Motor neuron (in vitro differentiated cells): ENCODE measurements at places on chromosomes 3 and 15. TPM values are rescaled to one million over a fixed set of nuclear protein-coding genes. Genes with fewer than 3 reads are reported as not detected.

MINAR1 gene
- total RNA-seq, result 7.2 and 8.2 TPM in 2 replicates

HRG gene
- total RNA-seq, result 0.10 TPM in 1 of 2 replicates, not detected in the other

CCDC191 gene
- 7.7 and 7.8 TPM in 2 replicates for total RNA-seq

ST8SIA2 gene
- total RNA-seq, result 14.4 and 16.7 TPM in 2 replicates

COL7A1 gene
- 11.2 and 15.6 TPM in 2 replicates for total RNA-seq

NPAP1 gene
- total RNA-seq, result 0.05 and 0.10 TPM in 2 replicates

SLC24A5 gene
- total RNA-seq, result 0.58 and 0.90 TPM in 2 replicates

FETUB gene
- not detected in 2 replicates for total RNA-seq

LTF gene
- total RNA-seq, result 0.04 and 0.09 TPM in 2 replicates

SLC7A14 gene
- total RNA-seq, result 3.7 and 4.5 TPM in 2 replicates

PCLAF gene
- total RNA-seq, result 2.4 and 3.4 TPM in 2 replicates

SH3GL3 gene
- 3.7 and 5.2 TPM in 2 replicates for total RNA-seq

SPATA12 gene
- 0.11 and 0.50 TPM in 2 replicates for total RNA-seq

RHCG gene
- 0.11 and 0.31 TPM in 2 replicates for total RNA-seq

CD200R1 gene
- 0.05 and 0.08 TPM in 2 replicates for total RNA-seq

RETNLB gene
- 5.3 and 7.4 TPM in 2 replicates for total RNA-seq

SLC6A11 gene
- total RNA-seq, result 1.0 TPM in 1 of 2 replicates, not detected in the other

SCN5A gene
- total RNA-seq, result 0.87 and 1.2 TPM in 2 replicates

ARL14 gene
- total RNA-seq, result 0.21 TPM in 1 of 2 replicates, not detected in the other

SLC27A2 gene
- 0.23 TPM in 1 of 2 replicates, not detected in the other for total RNA-seq

TMC3 gene
- 0.07 TPM in 1 of 2 replicates, not detected in the other for total RNA-seq

C3orf85 gene
- total RNA-seq, result not detected in 2 replicates

RASA2 gene
- total RNA-seq, result 15.1 and 17.1 TPM in 2 replicates

TUSC7 gene
- 4.8 and 5.0 TPM in 2 replicates for total RNA-seq

PP2D1 gene
- 1.2 and 2.7 TPM in 2 replicates for total RNA-seq

CCNB2 gene
- total RNA-seq, result 4.7 and 4.9 TPM in 2 replicates

UBA7 gene
- 0.96 TPM in 2 replicates for total RNA-seq

ANKUB1 gene
- 0.68 and 1.00 TPM in 2 replicates for total RNA-seq

PGBD4 gene
- total RNA-seq, result 5.1 and 5.4 TPM in 2 replicates

SNTN gene
- 0.14 TPM in 1 of 2 replicates, not detected in the other for total RNA-seq

P2RY14 gene
- total RNA-seq, result 3.5 and 8.8 TPM in 2 replicates

ZBED2 gene
- total RNA-seq, result not detected in 2 replicates

ANXA2 gene
- total RNA-seq, result 124 and 133 TPM in 2 replicates

MAGEL2 gene
- 7.6 and 7.9 TPM in 2 replicates for total RNA-seq

CHDH gene
- total RNA-seq, result 0.16 and 0.31 TPM in 2 replicates

GRIP2 gene
- total RNA-seq, result 4.6 TPM in 2 replicates

UBE2E2 gene
- 45.7 and 52.3 TPM in 2 replicates for total RNA-seq

STRC gene
- total RNA-seq, result 1.9 and 2.0 TPM in 2 replicates

MED12L gene
- 9.4 and 10.6 TPM in 2 replicates for total RNA-seq

NR1I2 gene
- total RNA-seq, result 1.7 TPM in 1 of 2 replicates, not detected in the other
